Sigmoid colon (tissue), 7 donors: ENCODE measurements at places on chromosomes 5 and 9. TPM values are rescaled to one million over a fixed set of nuclear protein-coding genes. Genes with fewer than 3 reads are reported as not detected.

PTGDS gene
- polyA plus RNA-seq = 218 TPM

PTCD2 gene
- 1.2 TPM for polyA plus RNA-seq

MYOZ3 gene
- polyA plus RNA-seq = 0.60 TPM

PAPPA gene
- polyA plus RNA-seq = 0.63 TPM
